Foreskin melanocyte (primary cell): ENCODE measurements at places on chromosomes 5 and 9.

DNA sequence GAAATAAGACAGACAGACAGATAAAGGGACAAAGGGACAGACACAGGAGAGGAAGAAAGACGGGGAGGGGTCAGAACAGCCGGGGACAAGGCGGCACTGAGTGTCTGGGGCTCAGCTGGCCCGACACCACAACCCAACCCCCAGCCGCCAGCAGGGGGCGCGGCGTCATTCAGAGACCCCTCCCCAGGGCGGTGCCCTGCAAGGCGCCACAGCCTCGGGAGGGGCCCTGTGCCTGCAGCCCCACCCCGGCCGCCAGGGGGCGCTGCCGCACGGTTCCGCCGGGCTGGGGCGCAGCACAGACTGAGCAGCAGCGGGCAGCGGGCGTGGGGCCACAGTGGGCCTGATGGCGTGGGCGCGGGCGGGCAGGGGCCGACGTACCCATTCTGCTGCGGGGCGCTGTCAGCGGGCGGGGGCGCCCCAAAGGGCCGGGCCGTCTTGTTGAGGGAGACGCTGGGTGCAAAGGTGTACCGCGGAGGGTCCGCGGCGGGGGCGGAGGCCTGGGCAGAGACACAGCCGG lies 5.9 kb downstream of the PDLIM7 start:
- no peak for DNase-seq

DNA sequence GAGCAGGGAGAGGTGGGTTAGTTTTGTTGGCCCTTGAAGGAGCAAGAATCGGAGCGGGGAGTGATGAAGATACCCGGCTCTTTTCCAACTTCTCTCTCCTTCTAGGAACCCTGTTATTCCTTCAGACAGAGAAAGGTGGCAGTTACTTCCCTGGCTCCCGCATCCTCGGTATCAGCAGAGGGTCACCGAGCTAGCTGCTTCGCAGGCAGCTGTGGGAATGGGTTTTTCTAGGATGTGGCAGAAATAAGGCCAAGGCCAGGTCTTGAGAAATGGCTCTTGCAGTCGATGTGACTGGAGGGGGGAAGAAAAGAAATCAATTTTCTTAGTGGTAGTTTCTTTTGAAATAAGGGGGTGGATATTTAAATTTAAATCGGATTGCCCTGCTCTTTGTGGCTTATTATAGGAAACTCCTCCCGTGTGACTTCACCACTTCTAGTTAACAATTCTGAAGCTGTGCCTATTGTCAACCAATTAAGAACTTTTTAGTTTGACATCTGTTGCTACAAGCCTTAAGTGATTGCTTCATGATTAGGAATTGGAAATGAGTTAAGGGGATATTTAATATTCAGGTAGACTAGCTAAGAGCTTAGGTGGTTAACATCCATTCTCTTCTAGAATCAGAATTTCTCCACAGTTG lies 1.4 kb downstream of the SAP30L start:
- no peak for DNase-seq

DNA sequence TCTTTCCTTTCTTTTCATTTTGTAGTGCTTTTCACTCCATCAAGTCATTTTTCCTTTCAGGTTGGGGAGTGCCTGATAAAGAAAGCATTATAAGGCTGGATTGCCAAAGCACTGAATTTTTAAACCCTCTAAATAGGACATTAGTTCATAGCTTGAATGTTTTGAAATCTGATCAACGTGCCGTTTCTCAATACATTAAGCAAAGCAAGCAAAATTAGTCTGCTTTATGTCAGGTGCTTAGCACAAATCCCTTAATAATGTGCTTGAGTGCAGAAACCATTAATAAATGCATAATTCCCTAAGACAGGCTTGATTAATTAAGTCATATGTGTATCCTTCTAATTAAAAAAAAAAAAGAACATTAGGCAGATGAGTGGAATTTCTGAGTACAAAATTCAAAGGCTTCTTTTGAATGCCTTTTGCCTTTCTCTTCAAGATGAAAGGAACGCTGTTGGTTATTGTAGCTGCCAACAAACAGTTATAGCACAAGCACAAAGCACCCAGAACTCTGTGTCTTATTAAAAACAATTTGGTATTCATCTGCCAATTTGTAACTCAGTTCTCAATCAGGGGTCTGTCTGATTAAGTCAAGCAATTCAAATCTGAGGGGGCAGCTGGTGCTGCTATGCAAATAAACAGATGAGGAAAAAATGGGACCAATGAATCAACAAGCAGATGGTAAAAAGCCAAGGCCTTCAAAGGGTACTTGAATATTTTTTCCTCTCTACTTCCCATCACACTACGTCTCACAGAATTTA lies 233.7 kb downstream of the TLE1 start:
- DNase-seq: no peak

GRCh38 chr5:145908206-145908960 lies 28.0 kb upstream of the SH3RF2 start:
- no peak for DNase-seq

- no peak for DNase-seq
Observed at GRCh38 chr9:81915801-81916505, 12.3 kb upstream of the SPATA31D4 start.

DNA sequence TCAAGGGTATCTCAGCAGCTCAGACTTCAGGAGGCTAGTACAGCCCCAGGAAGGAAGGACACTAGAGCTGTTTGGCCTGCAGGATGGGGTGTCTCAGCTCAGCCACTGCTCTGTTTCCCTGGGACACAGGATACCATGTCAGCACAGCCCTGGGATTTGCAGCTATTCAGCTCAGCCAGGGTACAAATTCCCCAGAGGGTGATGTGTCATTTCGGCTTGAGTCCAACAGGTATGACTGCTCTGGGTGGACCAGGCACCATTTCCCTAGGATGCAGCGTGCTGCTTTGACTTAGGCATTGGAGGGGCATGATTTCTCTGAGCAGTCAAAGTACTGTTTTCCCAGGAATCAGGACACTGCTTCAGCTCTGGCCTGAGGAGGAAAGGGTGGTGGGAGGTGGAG lies 130.1 kb downstream of the ARSB start:
- DNase-seq: no peak

GRCh38 chr5:52996979-52997378 lies 7.8 kb downstream of the ITGA2 start:
- no peak for DNase-seq

DNA sequence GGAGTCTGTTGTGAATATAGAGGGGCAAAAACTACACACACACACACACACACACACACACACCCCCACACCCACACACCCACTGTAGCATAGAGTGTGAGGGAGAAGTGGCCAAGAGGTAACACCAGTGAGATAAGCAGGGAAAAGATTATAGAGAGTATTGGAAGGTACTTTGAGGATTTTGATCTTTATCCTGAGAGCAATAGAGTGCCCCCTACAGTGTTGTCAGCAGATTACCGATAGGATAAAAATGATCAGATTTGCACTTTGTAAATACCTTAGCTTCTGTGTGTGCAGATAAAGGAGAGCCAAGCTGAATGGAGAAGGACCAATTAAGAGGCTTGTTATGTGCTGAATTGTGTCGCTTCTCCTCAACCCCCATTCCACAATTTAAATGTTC lies 32.3 kb downstream of the ERCC6L2 start:
- DNase-seq: no peak

DNA sequence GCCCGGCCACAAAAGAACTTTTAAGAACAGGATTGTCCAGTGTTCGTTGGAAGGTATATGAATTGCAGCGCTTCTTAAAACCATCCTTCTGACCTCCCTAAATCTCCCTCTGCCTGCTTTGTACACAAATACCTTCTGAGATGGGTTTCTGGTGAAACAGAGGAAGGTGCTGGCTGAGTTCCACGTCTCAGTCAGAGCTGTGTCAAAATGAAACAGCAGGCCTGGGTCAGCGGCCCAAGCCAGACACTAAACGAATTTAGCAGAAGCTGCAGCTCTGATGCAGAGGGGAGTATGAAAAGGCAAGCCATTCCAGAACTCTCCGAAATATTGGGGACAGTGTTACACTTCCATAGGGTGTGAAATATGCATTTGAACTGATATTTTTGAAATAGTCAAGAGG lies 37.8 kb upstream of the CRB2 start:
- DNase-seq: no peak

DNA sequence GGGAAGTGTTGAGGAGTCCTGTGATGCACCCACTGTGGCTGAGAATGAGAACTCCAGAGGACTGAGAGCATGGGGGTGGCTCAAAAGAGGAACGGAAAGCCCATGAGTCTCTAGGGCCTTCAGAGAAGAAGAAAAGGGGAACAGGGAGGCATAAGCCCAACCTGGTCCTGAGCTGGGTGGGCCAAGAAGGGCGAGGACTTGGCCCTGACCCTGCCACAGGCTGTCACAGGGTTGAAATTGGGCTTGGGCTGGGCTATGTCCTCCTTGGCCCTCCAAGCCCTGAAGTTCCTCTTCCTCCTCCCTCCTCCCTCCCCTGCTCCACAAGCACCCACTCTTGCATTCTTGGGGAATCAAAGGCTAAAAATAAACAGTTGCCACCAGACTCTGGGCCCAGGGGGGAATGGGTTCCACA lies 49.3 kb upstream of the PPARGC1B start:
- DNase-seq: no peak

DNA sequence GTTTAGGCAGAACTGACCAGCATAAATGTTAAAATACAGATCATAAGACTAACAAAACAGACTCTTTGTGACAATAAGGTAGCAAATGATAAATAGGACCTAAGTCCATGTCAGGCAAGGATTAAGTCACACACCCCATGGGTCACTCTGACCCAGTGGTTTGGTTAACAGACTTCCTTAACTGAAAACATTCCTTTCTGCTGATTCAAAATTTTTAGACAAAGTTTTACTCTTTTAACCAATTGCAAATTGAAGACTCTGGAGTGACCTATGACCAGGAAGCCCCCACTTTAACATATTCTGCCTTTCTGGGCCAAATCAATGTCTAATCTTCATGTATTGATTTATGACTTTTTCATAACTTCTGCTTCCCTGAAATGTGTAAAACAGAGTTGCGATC lies 4.9 kb upstream of the NXNL2 start:
- DNase-seq: no peak

GRCh38 chr5:168140241-168140640 lies 151.2 kb upstream of the WWC1 start:
- no peak for DNase-seq

- DNase-seq: peak; percentile 92
Observed at GRCh38 chr9:123568691-123569688, 213.0 kb downstream of the CRB2 start.
